ENCODE measurements at places on chromosomes 3 and 15.

DNA sequence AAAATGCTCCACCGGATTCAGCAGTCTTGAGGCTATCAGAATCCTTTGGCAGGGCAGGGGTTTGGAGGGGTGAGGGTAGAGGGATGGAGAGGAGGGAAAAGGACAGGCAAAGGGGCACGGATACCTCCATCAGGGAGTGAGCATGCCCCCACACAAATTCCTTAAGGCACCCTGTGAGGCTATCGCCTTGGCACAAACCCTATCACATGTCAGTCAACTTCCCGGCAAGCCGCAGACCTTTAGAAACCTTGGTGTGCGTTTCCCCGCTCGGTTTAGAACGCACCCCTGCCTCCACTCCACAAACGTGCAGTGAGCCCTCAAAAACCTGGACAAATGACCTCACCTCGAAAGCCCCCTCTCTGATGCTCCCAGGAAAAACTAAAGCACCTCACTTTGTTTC is 422 bp upstream of the SETMAR start:
- DNase-seq, result no peak

GRCh38 chr3:120497818-120498217 is 47.0 kb upstream of the FSTL1 start:
- DNase-seq, result no peak

GRCh38 chr3:23682646-23683045 is 123.1 kb upstream of the UBE2E1 start:
- no peak for DNase-seq

DNA sequence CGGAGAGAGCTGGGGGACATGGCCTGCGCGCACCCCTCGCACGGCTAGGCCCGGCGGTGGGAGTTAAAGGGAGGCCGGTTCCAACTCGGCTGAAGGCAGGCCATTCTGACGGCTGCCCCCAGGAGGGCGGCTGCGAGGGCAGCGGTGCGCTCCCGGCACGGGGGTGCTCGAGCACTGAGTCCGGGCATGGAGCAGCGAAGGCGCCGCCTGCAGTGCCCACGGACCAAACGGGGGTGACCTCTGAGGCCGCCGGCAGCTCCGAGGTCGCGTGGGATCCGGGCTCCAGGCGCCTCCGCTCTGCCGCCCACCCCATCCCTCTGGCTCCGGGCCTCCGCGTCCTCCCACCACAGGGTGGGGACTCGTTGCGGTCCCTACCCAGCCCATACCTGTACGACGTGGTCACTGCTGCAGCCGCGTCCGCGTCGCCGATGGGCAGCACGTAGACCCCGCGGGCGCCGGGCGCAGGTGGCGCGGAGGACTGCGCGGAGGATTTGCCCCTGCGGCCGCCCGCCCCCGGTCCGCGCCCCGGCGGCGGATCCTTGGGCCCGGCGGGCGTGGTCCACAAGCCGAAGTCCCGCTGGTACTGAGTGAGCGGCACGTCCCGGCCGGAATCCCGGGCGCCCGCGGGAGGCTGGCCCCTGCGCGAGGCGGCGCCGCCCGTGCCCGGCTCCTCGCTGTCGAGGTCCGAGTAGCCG is 469 bp downstream of the MAP6D1 start:
- DNase-seq, result peak; percentile 11

DNA sequence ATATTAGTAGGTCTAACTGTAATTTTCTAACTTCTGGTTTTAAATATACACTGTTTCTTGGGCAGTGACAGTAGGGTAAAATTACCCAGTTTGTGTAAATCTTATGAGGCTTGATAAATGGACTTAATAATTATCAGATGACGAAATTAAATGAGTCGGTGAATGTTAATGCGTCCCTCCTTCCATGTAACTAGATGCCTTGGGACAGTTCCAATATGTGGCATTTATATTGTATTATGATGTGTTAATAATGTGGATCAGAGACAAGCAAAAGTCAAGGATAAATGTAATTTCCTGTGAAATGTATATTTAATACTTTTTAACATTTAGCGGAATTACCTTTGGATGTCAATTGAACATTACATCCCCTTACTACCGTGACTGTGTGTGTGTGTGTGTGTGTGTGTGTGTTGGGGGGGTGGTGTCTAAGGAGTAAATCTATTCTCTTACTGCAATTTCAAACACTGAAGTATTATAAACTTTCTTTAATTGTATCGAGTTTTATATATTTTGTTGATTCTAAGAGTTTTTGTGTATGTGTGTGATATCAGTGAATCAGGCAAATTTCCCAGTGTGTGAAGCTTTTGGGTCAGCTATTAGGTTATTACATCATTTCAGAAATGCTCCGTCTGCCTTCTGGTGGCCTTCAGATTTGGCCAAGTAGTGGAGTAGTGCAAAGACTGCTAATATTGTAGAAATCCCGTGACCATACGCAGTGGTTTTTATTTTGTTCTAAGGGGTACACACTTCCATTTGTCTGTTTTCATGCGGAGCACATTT is 50.1 kb downstream of the CNTN4 start:
- no peak for DNase-seq

DNA sequence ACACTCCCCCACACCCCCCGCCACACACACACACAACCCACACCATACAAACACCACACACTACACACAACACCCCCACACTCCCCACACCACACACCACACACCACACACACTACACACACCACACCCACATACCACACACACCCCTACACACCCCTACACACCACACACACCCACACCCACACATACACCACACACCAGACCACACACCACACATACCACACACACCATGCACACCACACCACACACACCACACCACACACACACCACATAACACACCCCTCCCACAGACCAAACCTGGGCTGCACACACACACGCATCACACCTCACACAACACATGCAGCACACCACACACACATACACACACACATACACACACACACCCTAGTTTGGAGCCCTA is 1.8 kb upstream of the RASGRF1 start:
- DNase-seq, result no peak

GRCh38 chr3:134928392-134928791 is 133.3 kb downstream of the EPHB1 start:
- no peak for DNase-seq

GRCh38 chr15:55586808-55587207 is 1.3 kb downstream of the PYGO1 start:
- no peak for DNase-seq

DNA sequence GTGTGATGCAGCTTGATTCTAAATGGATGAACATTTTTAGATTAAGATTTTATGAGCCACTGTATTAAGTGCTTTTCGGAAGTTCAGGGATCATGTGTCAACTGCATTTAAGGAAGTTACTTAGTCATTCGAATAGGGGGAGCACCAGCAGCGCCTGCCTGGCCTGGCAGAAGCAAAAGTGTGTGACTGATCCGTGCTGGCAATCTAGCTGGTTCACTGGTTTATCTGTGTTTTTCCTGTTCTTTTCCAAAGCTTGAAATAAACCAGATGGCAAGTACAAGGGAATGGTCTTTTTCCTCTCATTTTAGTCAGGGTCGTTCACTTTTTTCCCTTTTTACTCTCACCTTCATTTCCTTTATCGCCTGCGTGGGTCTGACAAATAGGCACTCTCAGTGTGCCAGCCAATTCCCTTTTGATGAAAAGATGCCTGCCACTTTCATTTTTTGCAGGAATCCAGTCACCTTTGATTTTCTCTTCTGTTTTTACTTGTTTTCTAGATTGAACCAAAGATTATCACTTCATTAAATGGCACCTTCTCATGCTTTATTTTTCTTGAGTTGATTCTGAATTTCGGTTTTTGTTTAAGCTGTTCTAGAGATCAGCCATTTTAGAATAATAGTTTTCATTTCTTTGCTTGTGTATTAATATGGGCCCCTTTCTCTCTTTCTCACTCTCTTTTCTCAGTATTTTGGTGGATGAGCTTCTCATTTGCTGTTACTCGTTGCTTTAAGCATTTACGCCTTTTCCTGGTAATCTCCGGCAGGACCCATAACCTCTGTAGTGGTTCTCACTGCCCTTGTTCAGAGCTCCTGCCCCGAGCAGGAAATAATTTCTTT is 2.8 kb downstream of the ABHD2 start:
- DNase-seq, result peak; percentile 51

- no peak for DNase-seq
Observed at GRCh38 chr3:38460377-38461270, 6.9 kb downstream of the ACVR2B start.

DNA sequence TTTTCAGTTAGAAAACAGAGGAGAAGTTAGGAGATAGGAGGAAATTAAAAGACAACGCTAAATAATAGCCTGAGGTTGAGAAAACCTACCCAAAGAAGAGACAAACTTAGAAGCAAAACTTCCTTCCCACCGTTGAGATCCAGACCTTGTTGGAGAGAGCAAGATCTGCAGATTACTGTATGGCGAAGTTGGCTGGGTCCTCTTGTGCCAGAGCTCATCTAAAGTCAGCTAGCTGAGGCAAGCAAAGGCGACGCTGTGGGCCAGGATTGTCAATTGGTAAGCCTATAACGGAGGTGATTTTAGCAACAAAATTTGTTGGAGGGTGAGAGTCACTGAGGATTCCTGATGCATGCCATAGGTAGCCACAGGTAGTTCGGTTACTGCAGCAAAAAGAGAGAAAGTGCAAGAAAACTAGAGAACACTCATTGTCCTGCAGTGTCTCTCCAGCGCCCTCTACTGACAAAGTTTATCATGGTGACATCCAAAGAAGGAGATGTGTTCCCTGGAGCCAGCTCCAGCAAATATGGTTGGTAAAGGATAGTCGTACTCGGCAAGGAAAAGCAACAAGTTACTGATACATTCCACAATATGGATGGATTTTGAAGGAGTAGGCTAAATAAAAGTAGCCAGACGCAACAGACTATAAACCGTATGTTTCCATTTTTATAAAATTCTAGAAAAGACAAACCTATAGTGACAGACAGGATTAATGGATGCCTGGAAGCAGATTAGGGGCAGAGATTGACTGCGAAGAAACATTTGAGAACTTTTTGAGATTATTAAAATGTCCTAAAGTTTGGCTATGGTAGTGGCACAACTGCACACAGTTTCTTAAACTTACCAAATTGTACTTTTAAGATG is 9.8 kb upstream of the OR5K4 start:
- DNase-seq, result no peak

GRCh38 chr15:49282366-49282765 is 112.3 kb downstream of the GALK2 start:
- no peak for DNase-seq

- no peak for DNase-seq
Observed at GRCh38 chr3:140165781-140166180, 230.8 kb downstream of the CLSTN2 start.
